ENCODE measurements at places on chromosomes 3 and 15. TPM values are rescaled to one million over a fixed set of nuclear protein-coding genes. Genes with fewer than 3 reads are reported as not detected.

DNA sequence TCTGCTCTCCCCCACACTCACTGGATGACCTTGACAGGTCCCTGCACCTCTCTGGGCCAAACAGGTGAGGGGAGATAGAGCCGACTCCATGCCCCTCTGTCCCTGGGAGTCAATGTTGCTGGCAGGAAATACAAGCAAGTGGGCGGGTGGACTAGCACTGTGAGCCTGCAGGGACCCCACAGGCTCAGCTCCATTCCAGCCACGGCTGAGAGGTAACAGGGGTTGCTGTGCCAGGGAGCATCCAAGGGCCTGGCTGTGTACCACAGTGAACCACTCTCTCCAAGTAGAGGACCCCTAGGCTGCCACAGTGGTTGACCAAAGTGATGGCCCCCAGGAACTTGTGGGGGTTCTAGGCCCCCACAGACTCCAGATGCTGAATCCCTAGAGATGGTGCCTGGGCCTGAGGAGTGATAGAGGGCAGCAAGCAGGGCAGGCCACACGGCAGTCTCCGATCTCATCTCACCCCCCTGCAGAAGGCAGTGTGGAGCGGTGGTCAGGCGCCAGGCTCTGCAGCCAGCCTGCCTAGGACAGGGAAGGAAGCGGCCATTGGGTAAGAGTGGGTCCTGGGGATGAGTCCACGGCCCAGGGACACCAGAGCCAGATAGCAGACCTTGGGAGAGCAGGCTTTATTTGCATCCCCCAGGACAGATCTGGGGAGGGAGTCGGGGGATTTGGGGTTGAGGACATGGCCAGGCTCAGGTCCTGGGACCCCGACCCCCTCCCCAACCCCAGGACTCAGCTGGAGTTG, 3.2 kb downstream of the TNNC1 start:
- DNase-seq = no peak

GRCh38 chr3:42545284-42545900, 36.4 kb downstream of the SEC22C start:
- DNase-seq = no peak

DNA sequence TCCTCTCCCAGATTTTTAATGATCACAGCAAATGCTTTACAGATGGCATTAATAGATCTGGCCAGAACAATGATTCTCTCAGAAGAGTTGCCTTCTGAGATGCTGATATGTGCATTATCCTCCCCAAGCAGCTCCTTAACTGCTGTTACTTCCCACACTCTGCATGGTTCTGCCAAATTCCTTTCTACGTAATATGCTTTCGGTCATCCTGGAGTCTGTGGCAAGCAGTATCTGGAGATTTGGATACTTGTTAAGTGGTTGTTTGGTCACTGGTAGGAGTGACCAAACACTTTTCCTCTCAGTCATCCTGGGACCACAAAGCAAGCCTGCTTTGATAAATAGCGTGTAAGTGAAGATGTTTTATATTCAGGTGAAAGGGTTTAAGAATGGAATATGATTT, 71.1 kb upstream of the CCNL1 start:
- DNase-seq = peak; percentile 75

GRCh38 chr3:34388830-34389229, 590.4 kb downstream of the PDCD6IP start:
- no peak for DNase-seq

Gene TRAIP
- 6.3 TPM for total RNA-seq

DNA sequence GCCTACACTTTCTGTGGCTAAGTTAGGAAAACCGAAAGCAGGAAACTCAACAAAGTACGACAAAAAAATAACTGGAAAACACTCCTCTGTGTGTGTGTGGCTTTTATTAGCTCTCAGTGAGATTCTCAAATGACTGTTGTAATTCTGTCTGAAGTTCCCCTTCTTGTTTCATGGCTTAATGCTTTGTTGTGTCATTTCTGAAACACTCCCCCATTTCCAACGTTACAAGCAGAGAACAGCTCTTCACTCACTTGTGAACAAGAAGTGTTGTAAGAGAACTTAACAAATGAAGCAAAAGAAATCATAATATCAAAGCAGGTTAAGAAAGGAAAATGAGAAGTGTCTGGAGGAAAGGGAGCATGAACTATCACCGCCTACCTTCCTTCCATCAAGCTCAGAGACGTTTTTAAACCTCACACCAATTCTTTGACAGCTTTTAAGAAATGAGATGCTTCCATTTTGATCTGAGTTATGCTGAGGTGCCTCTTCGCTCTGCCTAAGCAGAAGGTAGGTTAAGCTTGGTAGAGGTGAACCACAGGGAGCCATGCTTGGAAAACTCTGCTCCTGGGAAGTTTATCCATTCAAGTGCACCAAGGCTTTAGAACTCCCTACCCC, 12.4 kb upstream of the SEC62 start:
- DNase-seq = no peak

Gene MAP1A
- total RNA-seq = 47.2 TPM

Gene TRPM1
- total RNA-seq = 0.28 TPM
